MV-4-11 (cell line): ENCODE measurements at places on chromosomes 11 and 22.

DNA sequence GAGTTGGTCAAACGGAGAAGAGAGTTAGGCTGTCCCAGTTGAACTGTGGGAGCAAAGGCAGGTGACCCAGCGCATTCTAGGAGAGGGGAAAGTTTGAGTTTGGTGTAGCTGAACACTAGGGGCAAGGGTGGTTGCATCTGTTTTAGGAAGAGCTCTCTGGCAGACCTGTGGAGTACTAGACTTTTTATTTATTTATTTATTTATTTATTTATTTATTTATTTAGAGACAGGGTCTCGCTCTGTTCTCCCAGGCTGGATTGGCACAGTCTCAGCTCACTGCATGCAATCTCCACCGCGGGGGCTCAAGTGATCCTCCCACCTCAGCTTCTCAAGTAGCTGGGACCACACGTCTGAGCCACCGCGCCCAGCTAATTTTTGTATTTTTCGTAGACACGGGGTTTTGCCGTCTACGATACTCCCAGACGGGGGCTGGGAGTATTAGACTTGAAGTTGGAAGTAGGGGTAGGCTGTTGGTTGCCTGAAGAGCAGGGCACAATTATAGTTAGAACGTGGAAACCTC lies 950 bp upstream of the ACER3 start:
- DNase-seq, result no peak

- peak; percentile 60 for DNase-seq
Observed at GRCh38 chr11:2190657-2191471, 19.2 kb upstream of the TH start.

GRCh38 chr11:130601764-130602460 lies 153.5 kb downstream of the ADAMTS15 start:
- DNase-seq, result no peak

DNA sequence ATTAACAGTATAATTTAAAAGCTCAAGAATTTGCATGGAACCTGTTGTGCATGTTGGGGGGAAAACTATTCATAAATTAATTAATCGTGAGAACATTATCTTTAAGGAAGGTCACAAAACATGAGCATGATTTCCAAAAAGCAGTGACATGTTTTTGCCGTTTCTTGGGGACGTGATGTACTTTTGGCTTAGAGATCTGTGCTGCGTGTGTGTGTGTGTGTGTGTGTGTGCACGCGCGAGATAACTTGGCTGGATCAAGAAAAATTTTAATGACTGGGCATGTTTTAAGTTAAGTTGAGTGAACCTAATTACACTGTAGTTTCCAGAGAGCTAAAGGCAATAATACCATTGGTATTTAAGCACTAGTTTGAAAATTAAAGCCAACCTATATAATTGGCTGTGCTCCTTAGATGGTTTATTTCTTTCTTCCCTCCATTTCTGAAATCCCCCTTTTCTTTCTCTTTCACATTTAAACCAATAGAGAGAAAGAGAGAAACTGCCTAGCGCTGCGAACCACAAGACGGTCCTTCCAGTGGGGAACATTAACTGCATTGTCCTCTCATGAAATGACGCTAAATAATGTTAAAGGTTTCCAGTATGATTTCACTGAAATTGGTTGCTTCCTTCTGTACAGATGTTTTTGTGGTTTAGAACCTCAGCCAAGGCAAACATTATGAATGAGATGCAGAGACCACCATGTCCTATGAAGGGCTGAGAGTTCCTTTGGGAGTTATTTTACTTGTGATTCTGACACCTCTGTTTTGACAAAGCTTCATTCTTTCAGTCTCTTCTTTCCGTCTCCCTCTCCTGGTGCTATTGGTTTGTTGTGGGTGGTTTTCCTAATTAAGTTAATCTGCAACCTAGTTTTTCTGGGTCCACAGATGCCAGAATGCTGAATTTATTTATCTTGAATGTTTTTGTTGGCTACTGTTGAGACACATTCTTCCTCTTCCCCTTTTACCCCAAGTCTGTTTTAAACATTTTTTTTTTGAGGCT lies 51.7 kb downstream of the ZBTB16 start:
- DNase-seq, result peak; percentile 22

- DNase-seq, result no peak
Observed at GRCh38 chr11:26837154-26837553, 115.3 kb upstream of the SLC5A12 start.

DNA sequence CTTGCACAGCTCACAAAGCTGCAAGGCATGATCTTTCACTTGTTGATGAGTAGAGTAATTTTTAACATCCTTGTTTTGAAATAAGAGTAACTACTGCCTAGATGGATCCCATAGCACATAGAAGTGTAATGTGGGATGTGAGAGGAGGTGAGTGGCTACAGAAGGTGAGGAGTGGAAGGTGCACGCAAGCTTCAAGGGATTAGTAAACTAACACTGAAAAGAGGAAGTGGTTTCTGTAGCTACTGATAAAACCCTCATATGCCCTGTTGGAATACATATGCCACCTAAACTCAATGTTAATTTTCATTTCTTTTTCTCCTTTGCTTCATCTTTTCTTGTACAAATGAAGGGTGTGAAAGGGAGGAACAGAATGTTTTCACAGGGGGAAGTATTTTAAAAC lies 22.0 kb upstream of the CTSC start:
- DNase-seq, result peak; percentile 67

GRCh38 chr11:35077709-35078469 lies 61.1 kb upstream of the CD44 start:
- peak; percentile 89 for DNase-seq

- DNase-seq, result peak; percentile 4
Observed at GRCh38 chr11:82930229-82930628, 28.7 kb downstream of the DDIAS start.

- peak; percentile 54 for DNase-seq
Observed at GRCh38 chr11:67045314-67045713, 11.3 kb upstream of the RHOD start.

- no peak for DNase-seq
Observed at GRCh38 chr22:24489011-24489410, 6.1 kb upstream of the UPB1 start.

GRCh38 chr11:12053606-12054361 lies 45.4 kb upstream of the DKK3 start:
- DNase-seq, result no peak

DNA sequence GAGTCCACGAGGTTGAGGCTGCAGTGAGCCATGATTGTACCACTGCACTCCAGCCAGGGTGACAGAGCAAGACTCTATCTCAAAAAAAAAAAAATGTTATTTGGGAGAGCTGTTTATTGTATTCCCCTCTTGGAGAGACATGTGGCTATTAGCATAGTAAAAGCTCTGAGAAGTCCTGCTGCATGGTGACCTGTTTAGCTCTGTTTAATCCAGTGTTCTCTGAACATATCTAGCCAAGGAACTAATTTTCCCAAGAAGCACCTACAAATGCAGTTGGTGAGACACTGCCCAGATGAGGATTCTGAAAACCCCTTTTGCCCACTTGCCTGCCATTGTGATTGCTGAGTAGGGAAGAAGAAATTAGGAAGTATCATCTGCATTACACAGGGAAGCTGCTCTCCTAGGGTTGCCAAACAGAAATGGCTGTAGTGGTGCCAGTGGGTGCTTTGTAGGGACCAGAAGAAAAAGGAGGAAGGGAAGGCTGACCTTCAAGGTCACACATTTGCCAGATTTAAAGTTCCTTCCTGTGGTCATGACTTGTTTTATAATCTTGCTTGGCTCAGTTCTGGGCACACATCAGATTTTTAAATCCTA lies 15.7 kb downstream of the TIMP3 start:
- DNase-seq, result peak; percentile 19

- DNase-seq, result no peak
Observed at GRCh38 chr11:19843079-19843478, 130.4 kb downstream of the NAV2 start.

DNA sequence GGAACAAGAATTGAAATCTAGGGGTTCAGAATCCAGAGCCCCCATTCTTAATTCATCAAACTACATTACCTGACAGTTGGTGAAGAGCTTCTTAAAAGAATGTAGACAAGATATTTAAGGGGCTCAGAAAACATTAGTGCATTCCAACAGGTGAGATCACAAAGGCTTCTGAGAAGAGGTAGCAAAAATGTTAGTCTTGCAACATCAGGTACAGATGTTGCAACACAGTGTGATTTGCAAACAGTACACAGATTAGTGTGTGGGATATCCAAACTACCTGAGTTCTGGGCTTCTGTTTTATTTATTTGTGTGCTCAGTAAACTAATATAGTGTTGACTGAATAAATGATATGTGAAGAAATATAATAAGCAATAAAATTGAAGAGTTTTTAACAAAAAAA lies 11.8 kb downstream of the CASP4 start:
- no peak for DNase-seq

DNA sequence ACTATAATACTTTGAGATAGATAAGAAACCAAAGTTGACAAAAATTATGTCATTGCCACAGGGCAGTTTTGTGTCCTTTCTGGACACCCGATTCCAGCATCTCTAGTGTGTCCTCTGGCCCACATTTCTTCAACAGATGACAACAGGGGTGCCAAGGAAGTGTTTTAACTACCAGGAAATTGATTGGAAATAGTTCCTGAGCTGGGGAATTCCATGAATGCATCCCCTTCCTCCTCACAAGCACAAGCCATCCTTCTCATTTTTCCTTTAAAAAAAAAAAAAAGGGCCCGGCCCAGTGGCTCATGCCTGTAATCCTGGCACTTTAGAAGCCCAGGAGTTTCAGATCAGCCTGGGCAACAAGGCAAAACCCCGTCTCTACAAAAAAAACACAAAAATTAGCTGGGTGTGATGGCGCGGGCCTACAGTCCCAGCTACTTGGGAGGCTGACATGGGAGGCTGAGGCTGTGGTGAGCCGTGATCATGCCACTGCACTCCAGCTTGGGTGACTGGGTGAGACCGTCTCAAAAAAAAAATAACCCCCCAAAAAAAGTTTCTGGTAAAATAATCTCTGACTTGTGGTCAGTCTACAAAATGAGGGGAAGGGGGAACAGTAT lies 797 bp upstream of the B3GAT3 start:
- DNase-seq, result no peak

GRCh38 chr11:107732689-107733051 lies 20.8 kb upstream of the SLN start:
- DNase-seq, result no peak

- DNase-seq, result peak; percentile 62
Observed at GRCh38 chr11:15819679-15820286, 536.6 kb downstream of the SOX6 start.
